ENCODE measurements at places on chromosomes 5 and 9.
A peak's percentile ranks its signal among the peaks of the same experiment; 100 is the strongest.

- no peak for DNase-seq
Measured at GRCh38 chr9:136085815-136086212, 9.3 kb downstream of the NACC2 start.

GRCh38 chr9:101027733-101028345 lies 688 bp upstream of the PLPPR1 start:
- no peak for DNase-seq

DNA sequence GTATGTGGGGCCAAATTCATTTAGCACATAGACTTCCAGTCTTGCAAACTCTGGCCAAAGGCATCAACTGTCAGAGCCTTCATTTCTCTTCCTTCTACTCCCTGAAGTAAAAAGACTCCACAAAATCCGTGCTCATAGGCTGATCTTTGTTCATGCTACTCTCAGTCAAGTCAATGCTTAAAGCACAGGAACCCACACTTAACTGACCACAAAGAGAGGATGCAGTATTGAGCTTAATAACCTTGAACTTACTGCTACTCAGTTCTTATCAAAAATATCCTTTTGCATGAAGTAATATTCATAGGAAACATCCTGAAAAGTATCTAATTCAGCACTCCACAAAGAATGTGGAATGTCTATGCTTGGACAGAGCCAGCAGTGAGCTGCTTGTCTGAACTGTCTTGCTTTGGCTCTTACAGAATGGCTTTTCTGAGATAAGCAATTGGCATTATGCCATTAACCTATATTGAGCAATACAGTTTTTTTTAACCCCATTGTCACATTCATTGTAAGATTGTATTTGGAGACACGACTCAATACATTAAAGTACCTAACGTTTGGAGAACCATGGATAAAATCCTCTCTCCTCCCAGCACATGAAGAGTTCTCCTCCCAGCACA lies 21.7 kb downstream of the LPAR1 start:
- peak; percentile 16 for DNase-seq

GRCh38 chr9:133403766-133404453 lies 13.9 kb downstream of the REXO4 start:
- DNase-seq, result no peak

- no peak for DNase-seq
Measured at GRCh38 chr5:174735498-174736330, 11.3 kb downstream of the MSX2 start.

DNA sequence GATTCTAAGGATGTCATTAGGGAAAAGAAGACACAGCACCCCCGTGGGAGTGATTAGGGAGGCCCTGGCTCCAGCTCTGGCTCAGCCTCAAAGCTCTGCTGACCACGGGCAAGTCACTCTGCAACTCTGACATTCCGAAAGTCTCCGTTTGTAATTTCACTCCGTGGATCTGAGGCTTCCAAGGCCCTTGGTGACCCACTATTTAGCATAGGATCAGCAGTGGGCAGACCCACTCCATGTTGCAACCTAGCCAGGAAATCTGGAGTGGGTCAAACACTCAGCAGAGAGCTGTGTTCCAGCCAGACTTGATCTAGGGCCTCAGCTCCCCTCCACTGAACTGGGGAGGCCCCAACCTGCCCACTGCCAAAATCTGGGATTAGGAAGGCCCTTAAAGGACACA lies 11.8 kb downstream of the PHF19 start:
- DNase-seq, result no peak

DNA sequence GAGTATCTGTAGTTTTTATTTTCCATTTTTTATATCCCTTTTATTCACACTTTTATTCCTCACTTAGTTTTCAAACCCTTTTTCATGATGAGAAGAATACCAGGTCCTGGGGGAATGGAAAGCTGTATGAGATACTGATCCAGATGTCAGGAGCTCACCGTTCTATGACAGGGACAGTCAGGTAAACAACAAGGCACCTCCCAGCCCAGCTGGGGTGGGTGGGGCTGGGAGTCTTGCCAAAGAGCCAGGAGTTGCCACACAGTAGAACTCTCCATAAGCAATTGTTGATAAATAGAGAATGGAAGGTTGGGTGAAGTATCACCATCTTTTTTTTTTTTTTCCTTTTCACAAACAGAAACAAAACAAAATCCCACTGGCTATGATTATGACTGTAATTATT lies 225.8 kb downstream of the NSG2 start:
- no peak for DNase-seq
